ENCODE measurements at places on chromosomes 1 and 21.

- DNase-seq: no peak
These were observed 1404.4 kb upstream of the PRMT6 start for GRCh38 chr1:105652109-105652508.

- no peak for DNase-seq
These were observed 103.4 kb upstream of the TIAM1 start for GRCh38 chr21:31447505-31447904.

DNA sequence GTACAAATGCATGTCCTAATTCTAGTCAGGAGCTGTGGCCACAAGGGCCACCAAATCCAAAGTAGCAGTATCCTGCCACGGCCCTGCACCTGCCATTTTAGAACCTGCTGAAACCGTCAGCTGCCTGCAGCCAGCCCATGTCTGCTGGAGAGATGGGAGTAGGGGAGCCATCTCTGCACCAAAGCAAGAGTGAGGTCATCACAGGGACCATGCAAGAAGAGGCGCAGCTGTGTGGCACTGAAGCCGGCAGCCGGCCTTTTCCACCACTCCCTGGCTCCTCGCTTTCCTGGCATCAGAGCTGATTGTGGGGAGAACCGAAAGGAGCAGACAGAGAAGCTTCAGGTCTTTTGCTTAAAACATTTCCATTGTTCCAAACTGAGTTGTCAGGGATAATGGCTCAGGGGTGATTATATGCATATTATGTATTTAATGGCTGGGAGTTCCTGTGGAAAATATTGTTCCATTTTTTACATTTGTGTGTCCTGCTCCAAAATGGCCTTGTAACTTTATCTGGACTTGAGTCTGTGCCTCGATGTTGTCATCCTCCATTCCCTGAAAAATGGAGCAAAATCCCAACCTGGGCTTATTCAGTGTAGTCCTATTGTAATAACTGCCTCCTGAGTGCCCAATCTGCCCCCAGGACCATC is 18.7 kb upstream of the NBL1 start:
- DNase-seq: no peak

DNA sequence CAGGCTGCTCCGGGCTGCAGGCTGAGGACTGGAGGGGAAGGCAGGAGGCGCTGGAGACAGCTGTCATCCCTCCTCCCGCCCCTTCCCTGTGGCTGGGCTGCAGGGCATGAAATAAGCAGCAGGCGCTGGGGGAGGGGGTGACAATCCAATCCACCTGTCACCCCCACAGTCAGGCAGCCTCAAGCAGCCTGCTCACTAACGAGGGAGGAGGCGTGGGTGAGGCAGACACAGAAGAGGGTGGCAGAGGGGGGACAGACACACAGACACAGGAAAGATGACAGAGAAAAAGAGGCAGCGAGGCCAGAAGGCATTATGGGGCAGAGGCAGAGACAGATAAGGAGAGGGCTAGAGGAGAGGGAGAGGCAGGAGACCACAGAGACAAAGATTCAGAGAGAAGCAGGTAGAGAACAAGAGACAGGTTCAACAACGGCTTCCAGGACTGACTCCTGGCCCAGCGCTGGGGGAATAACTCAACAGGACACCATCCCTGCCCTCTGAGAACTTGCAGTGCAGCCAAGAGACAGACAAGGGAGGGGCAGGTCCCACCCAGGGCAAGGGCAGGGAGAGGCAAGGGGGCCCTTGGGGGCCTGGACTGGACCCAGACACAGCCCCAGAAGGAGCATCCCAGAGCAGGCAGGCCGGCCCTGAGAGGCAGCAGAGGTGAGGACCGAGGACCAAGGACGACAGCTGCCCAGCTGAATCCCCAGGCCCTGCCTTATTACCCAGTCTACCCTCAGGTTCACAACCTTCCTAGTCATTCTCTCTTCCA is 11.2 kb downstream of the MEF2D start:
- no peak for DNase-seq

DNA sequence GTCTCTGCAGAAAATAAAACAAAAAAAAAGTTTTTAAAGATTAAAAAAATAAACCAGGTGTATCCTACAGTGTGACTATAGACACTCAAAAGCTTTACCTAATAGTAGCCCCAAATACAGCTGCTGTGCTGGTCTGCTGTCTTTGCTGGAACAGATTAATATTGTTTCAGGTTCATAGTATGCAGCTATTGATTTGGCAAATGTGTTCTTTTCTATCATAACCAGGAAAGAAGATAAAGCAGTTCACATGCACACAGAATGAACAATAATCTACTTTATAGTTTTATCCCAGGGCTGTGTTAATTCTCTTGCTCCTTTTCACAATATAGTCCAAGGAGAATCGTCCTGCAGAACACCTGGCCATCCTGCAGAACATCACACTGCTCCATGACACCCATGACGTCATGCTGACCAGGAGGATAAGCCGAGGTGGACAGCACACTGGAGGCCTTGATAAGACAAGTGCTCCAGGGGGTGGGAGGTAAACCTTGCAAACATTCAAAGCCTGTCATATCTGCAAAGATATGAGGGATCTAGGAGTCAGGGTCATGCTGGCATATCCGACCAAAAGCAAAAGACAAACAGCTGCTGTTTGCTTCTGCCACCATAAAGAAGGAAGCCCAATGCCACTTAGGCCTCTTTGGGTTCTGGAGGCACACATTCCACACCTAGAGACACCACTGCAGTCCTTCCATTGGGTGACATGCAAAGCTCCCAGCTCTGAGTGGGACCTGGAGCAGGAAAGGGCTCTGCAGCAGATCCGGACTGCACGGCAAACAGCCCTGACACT is 86.1 kb upstream of the SLC2A1 start:
- no peak for DNase-seq

All from SIG-M5 (cell line).